Activated T-helper 2 cell treated with anti-CD3 and anti-CD28 coated beads, Interferon-gamma antibody, Interleukin-2, Interleukin-4, amounts not matched to agents 10 μg/mL and 5 μg/mL and 100 μg/mL, durations not matched to agents 14 hours and 24 hours and 36 hours (primary cell): ENCODE measurements at places on chromosomes 1 and 21. TPM values are rescaled to one million over a fixed set of nuclear protein-coding genes. Genes with fewer than 3 reads are reported as not detected.
A peak's percentile ranks its signal among the peaks of the same experiment; 100 is the strongest.

Gene S100A7
- total RNA-seq: not detected in 2 replicates

Gene CAP1
- total RNA-seq: 512 and 520 TPM in 2 replicates

Gene PTGFR
- total RNA-seq: not detected in 2 replicates

Gene NPHS2
- total RNA-seq: not detected in 2 replicates

Gene ADAM30
- total RNA-seq: not detected in 2 replicates

DNA sequence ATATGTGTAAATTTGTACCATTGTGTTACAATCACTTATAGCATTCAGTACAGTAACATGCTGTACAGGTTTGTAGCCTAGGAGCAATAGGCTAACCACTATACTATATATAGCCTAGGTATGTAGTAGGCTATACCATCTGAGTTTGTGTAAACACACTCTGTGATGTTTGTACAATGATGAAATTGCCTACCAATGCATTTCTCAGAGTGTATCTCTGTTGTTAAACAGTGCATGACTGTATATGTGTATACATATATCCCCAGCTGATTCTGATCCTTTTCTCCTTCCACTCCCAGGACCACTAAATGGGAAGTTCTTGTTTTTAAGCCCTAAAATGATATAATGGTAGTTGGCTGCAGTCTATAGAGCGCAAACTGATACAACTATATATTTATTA is 7.8 kb downstream of the GNPAT start:
- H3K4me3 ChIP-seq: no peak overlapping the region
- H3K36me3 ChIP-seq: peaks cover 53% of the 10 kb centered on the region
- H3K4me1 ChIP-seq: peaks cover 11% of the 10 kb centered on the region

DNA sequence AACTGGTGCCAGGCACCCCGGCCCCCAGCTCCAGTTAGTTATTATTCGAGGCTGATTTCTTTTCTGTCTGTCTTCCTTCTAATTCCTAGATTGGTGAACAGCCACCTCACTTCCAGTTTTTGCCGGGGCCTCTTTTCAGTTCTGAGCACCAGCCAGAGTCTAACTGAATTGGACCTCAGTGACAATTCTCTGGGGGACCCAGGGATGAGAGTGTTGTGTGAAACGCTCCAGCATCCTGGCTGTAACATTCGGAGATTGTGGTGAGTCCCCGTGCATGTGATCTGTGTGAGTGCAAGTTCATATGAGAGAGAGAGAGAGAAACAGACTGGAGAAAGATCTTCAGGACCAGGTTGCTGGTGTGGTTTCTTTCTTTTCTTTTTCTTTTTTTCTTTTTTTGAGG is 13.5 kb downstream of the NLRP3 start:
- H3K27ac ChIP-seq: no peak overlapping the region
- DNase-seq: no peak
- no peak overlapping the region for H3K4me3 ChIP-seq
- no peaks in the 10 kb centered on the region for H3K4me1 ChIP-seq
- H3K36me3 ChIP-seq: no peaks in the 10 kb centered on the region

DNA sequence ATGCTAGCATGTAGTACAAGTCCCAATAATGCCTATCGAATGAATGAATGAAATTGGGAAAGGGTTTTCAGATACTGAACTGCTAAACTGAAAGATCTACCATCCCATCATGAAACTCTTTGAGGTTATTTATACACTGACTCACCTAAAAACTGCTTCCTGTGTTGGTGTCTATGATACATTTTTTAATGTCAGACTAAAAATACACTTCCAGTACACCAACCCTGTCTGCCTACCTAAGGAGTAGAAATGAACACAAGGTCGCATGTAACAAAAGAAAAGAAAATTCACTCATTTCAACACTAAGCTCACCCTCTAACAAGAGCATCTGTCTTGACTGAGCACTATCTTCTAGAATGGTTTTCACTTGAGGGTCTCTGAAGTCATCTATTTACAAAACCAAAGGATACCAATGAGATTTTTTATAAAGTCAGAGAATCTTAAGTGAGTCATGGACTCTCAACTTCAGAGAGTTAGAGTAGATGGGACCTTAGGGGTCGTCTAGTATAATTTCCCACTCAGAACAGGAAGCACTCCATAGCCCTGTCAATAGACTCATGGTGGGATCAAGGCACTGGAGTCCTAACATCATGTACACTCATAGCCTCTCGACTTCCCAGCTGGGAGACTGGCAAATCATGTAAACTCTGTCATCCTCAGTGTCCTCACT is 53.4 kb downstream of the WLS start:
- H3K36me3 ChIP-seq: no peaks in the 10 kb centered on the region
- peak overlapping the region; percentile 59 for H3K27ac ChIP-seq
- H3K4me3 ChIP-seq: no peak overlapping the region
- DNase-seq: no peak
- H3K4me1 ChIP-seq: peaks cover 12% of the 10 kb centered on the region

GRCh38 chr21:42096566-42096965 is 25.4 kb downstream of the UMODL1 start:
- peaks cover 13% of the 10 kb centered on the region for H3K27me3 ChIP-seq
- H3K27ac ChIP-seq: no peak overlapping the region
- H3K4me1 ChIP-seq: peaks cover 2% of the 10 kb centered on the region
- DNase-seq: no peak
- H3K4me3 ChIP-seq: no peak overlapping the region

- H3K27me3 ChIP-seq: no peaks in the 10 kb centered on the region
- DNase-seq: no peak
- H3K36me3 ChIP-seq: peaks cover 14% of the 10 kb centered on the region
- H3K4me3 ChIP-seq: no peak overlapping the region
- H3K4me1 ChIP-seq: peaks cover 51% of the 10 kb centered on the region
Observed at GRCh38 chr21:34195335-34195734, 122.0 kb downstream of the MRPS6 start.

DNA sequence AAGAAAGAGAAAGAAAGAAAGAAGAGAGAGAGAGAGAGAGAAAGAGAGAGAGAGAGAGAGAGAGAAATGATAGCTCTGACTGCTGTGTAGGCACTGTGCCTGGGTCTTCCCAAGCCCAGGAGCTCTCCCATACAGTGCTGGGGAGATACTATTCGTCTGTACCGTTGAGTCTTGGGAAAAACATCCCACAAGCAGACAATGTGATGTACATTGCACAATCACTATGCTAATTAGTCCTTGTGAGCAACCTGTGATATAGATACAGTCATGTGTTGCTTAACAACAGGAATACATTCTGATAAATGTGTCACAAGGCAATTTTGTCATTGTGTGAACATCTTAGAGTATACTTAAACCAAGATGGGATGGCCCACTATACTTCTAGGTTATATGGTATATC is 381.0 kb downstream of the HHAT start:
- H3K27ac ChIP-seq: no peak overlapping the region
- no peak overlapping the region for H3K4me3 ChIP-seq
- DNase-seq: no peak
- H3K4me1 ChIP-seq: peaks cover under 1% of the 10 kb centered on the region

DNA sequence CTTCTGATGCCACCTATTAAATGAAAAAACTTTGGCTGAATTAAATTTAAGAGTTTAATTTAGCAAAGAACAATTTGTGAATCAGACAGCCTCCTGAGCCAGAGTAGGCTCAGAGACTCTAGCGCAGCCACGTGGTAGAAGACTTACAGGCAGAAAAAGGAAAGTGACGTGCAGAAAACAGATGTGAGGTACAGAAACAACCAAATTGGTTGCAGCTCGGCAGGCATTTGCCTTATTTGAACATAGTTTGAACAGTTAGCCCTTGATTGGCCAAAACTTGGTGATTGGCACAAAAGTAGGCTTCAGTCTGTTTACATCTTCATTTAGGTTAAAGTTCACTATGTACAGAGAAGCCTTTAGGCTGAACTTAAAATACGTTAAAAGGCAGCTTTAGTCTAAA is 22.9 kb downstream of the TCP10L start:
- H3K36me3 ChIP-seq: peaks cover 9% of the 10 kb centered on the region
- peaks cover 2% of the 10 kb centered on the region for H3K4me1 ChIP-seq
- H3K27ac ChIP-seq: no peak overlapping the region

DNA sequence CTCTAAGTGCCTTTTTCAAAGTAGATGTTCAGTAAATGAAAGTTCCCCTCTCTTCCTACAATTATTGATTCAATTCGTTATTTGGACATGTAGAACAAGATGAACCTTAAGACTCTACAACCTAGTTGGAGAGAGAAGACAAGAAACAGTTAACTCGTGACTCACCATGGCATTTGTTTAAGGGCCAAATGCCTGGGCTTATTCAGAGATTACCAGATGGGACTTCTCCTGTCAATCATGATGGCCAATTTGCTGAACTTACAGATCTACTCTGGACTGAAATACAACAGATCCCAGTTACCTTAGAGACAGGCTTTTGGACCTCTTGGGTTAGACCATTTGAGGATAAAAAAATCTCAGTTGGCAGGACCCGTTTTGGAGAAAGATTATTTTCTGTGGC is 93.5 kb downstream of the C1orf94 start:
- no peak overlapping the region for H3K27ac ChIP-seq
- no peaks in the 10 kb centered on the region for H3K36me3 ChIP-seq
- H3K4me1 ChIP-seq: no peaks in the 10 kb centered on the region

DNA sequence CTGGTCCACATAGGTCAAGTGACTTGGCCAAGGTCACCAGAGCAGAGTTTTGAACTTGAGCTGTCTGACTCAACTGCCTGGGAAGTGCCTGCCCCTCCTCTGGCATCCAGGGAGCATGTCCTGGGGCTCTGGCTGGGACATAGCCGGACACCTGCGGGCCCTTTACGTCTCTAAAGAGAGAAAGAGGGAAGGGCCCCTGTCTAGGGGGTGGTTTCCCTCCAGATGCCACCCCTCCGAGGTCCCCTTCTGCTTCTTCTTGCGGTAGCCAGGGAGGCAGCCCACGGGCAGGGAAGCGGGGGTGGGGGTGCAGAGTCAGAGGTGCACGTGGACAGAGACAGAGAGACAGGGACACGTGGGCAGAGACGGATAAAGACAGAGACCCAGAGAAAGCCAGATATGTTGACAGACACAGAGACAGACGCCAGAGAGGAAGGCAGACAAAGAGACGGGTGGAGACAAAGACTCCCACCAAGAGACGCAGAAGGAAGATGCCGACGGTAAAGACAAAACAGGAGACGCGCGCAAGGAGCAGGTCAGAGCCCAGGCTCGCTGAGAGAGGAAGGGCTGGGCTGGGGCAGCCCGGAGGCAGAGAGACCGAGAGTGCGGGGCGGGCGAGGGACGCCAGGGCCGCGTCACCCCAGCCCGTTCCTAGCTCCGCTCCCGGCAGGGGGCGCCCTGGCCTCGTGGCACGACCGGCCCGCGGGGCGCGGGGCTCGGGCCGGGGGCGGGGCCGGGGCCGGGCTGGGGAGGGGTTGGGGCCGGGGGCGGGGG is 458 bp upstream of the ALPL start:
- no peak overlapping the region for H3K27ac ChIP-seq
- H3K27me3 ChIP-seq: peaks cover 48% of the 10 kb centered on the region
- H3K4me3 ChIP-seq: peak overlapping the region; percentile 57
- DNase-seq: peak; percentile 41
- H3K36me3 ChIP-seq: no peaks in the 10 kb centered on the region

DNA sequence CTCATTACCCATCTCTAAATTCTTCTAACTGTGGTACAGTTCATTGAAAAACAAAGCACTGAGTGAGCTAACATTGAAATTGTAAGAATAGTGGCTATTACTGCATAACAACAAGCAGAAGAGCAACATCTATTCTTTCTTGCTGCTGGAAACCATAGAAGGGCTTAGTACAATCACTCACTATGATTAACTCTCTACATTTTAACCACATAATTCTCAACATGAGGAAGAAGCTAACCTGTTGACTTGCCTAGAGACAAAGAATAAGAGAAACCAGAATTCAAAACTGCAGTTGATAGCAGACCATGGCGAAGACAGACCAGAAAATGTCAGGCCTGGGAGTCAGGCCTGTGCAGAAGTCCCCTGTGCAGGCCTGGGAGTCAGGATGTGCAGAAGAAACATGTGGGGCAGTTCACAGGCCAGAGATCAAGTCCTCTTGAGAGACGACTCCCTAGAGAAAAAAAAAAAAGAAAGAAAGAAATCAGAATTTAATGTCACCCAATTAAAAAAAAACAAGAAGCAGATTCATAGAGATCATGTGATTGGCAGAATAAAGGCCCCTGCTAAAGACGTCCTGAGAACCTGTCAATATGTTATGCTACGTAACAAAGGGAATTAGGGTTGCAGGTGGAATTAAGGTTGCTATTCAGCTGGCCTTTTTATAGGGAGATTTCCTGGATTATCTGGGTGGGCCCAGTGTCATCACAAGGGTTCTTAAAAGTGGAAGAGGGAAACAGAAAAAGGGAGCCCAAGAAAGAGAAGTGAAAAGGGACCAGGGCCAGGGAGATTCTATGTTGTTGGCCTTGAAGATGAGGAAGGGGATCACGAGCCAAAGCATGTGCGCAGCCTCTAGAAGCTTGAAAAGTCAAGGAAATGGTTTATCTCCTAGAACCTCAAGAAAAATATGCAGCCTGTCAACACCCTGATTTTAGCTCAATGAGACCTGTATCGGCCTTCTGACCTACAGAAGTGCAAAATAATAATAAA is 94.9 kb downstream of the MRPL39 start:
- peak overlapping the region; percentile 61 for H3K4me3 ChIP-seq
- no peaks in the 10 kb centered on the region for H3K27me3 ChIP-seq
- H3K27ac ChIP-seq: peak overlapping the region; percentile 81

DNA sequence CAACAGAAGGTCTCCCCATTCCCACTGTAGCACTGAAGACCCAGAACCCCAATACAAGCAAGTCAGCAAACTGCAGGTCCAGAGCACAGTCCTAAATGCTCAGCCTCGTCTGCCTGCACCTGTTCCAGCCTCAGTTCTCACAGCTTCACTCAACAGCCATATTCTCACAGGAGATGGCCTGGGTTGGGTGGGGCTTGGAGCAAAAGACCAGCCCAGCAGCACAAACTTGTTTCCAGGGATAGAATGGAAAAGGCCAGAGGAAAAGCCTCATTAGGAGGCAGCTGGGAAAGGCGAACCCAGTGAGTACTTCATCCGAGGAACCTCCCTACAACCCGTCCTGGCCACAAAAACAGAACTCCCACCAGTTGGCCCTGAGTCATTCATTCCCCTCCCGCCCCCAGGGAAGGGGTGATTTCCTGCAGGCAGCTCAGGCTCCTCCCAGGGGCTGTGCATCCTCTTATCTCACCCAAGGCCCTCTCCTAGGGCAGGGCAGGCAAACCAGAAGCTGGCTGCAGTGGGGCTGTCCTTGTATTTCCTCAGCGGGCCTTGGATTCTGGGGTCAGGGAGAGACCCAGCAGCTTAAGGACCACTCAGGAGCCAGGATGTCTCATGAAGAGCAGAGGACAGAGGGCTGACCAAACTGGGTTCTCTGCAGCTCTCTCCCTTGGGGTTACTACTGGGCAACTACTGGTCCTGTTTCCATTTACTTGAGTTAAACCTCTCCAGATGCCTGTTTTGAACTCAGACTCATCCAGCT is 7.4 kb upstream of the MPL start:
- DNase-seq: no peak
- no peaks in the 10 kb centered on the region for H3K27me3 ChIP-seq
- peaks cover 22% of the 10 kb centered on the region for H3K4me1 ChIP-seq
- H3K36me3 ChIP-seq: no peaks in the 10 kb centered on the region
- H3K27ac ChIP-seq: peak overlapping the region; percentile 65
